ENCODE measurements at places on chromosomes 2 and 18.

- peak; percentile 56 for DNase-seq
These were observed 95.3 kb downstream of the CD8B2 start for GRCh38 chr2:106582148-106583143.

- no peak for DNase-seq
These were observed 256.2 kb upstream of the ZSWIM2 start for GRCh38 chr2:187105218-187105617.

- DNase-seq: no peak
These were observed 510.3 kb downstream of the ZNF804A start for GRCh38 chr2:185108588-185108987.

- DNase-seq: no peak
These were observed 132.4 kb downstream of the SLC4A3 start for GRCh38 chr2:219759801-219760200.

DNA sequence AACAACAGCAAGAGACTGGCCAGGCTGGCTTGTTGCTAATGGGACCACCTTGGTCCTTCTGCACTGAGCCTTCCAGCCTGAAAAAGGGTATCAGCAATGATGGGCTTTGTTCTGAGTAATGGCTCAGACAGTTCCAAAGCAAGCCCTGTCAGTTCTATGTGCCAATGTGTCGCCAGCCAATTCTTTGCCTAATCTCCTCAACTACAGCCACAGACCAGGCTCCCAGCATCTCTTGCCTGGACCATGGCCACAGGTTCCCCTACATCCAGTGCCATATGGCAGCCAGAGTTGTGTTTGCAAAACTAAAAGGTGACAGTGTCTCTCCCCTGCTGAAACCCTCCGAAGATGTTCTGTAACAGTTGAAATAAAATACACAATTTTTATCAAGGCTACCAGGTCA lies 61.5 kb upstream of the TMEM177 start:
- no peak for DNase-seq

DNA sequence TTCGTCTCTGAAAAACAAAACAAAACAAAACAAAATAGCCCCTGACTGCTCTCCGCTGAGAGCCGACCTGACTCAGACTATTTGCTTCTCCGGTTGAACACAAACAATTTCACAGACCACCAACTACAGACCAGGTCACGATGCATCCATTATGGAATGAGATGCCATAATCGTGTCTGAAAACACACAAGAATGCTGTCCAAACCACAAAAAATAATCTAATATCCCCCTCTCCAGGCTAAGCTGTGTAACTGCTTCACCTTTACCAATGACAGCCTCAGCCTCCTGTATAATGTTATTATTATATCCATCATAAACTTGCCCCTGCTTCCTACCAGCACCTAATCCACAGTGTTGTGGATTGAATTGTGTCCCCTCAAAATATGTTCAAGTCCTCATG lies 114.7 kb downstream of the DNAH6 start:
- DNase-seq: no peak

- no peak for DNase-seq
These were observed 304.0 kb downstream of the IRS1 start for GRCh38 chr2:226495466-226496272.

Measured in stimulated activated CD4-positive, alpha-beta T cell treated with anti-CD3 and anti-CD28 coated beads, TNF-alpha, amount 100 ng/mL, for 24 hours (primary cell).